ENCODE measurements at places on chromosomes 1 and 21. TPM values are rescaled to one million over a fixed set of nuclear protein-coding genes. Genes with fewer than 3 reads are reported as not detected.

TTC34 gene
- total RNA-seq = 0.91 TPM

RUNX3 gene
- total RNA-seq = 83.8 TPM

TMIGD3 gene
- total RNA-seq = not detected

CDC42 gene
- 318 TPM for total RNA-seq

WLS gene
- total RNA-seq = not detected

MIB2 gene
- total RNA-seq = 31.7 TPM

PGLYRP4 gene
- not detected for total RNA-seq

IL12RB2 gene
- total RNA-seq = 76.5 TPM

KCNQ4 gene
- total RNA-seq = 0.50 TPM

MAP10 gene
- total RNA-seq = 0.43 TPM

OR6N1 gene
- total RNA-seq = not detected

SLC2A1 gene
- total RNA-seq = 21.2 TPM
